ENCODE measurements at places on chromosomes 13 and 19.

GRCh38 chr19:34556488-34556887, 74.9 kb downstream of the WTIP start:
- no peak for DNase-seq

DNA sequence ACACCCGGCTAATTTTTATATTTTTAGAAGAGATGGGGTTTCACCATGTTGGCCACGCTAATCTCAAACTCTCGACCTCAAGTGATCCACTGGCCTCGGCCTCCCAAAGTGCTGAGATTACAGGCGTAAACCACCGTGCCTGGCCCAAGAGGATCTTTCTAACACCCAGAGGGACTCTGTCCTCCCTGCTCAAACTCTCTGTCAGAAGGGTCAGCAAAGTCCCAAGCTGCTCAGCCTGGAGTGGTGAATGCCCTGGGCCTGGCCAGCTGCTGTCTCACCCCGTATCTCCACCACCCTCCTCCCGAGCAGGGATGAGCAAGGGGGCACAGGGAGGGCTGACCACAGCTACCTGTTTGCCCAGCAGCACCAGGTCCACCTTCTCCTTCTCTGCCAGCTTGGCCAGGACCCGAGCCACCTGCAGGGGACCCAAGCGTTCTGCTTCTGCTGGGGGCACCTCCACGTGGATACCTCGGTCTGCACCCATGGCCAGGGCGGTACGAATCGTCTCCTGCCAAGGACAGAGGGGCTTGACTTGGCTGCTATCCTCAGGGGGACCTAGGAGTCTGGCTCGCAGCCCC, 10.9 kb upstream of the VSIG10L start:
- no peak for DNase-seq

GRCh38 chr13:75398072-75398471, 83.9 kb downstream of the TBC1D4 start:
- no peak for DNase-seq

- DNase-seq: no peak
Measured at GRCh38 chr19:15170345-15170744, 30.4 kb downstream of the NOTCH3 start.

- no peak for DNase-seq
Measured at GRCh38 chr13:50805805-50806204, 37.7 kb downstream of the DLEU7 start.

DNA sequence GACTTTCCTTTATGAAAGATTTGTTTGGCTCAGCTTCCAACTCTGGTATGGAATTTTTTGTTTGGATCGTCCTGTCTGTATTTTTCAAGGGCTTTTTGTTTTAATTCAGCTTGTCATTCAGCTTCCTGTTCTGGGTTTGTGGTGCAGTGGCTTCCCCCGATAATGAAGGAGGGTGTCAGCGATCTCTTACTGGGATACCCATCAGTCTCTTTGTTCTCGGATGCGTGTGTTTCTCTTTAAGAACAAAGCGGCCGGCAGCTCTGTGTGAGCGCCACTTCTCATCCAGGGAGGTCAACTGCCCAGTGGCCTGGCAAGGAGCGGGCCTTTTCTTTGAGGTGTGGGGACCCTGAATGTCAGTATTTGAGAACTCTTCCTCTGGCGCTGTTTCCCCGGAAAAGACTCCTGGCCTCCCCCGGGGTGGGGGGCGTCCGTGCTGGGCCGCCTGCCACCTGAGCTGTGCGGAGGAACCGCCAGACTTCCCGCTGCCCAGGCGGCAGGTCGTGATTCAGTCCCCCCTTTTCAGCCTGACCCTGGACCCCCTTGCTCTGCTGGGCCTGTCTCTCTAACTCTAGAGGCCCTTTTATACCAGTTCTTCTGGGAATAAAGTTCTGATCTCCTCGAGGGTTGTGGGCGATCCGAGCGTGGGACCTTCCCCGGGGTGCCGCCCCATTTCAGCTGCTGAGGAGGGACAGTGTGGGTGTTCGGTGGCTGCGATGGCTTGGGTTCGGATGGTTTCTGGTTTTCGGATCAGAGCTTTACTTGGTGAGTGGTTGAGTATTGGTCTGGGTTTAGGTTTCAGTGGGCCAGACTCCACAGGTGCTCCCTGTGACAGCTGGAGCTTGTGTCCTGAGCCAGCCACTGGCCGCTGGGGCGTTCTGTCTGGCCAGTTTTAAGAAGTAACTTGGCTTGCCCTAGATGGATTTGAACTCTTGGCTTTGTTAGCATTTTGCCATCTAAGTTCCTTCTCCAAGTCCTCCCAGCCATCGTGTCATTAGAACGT, 3.4 kb downstream of the SF3A2 start:
- peak; percentile 11 for DNase-seq

GRCh38 chr13:91644806-91645205, 246.4 kb downstream of the GPC5 start:
- DNase-seq: no peak

GRCh38 chr19:38543807-38544568, 73.8 kb downstream of the MAP4K1 start:
- DNase-seq: no peak

- no peak for DNase-seq
Measured at GRCh38 chr13:112614835-112615234, 26.9 kb upstream of the TUBGCP3 start.

GRCh38 chr19:58406818-58407657, 1.4 kb upstream of the ZNF584 start:
- no peak for DNase-seq

DNA sequence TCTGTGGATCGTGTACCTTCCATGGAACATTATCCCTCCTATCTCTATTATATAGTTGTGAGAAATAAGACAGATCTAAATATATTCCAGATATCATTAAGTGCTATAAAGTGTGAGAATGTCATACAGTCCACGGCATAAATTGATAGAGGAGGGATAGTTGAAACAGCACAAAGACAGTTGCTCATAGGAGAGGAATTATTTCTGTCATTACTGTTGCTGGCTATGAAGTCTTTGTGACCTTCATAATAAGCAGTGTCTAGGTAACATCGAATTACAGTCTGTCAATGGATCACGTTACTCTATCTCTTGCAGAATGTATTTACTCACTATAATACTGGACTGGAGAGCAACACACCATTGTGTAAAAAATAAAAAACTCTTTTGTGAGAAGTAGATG, 671.5 kb upstream of the PCDH20 start:
- DNase-seq: no peak

DNA sequence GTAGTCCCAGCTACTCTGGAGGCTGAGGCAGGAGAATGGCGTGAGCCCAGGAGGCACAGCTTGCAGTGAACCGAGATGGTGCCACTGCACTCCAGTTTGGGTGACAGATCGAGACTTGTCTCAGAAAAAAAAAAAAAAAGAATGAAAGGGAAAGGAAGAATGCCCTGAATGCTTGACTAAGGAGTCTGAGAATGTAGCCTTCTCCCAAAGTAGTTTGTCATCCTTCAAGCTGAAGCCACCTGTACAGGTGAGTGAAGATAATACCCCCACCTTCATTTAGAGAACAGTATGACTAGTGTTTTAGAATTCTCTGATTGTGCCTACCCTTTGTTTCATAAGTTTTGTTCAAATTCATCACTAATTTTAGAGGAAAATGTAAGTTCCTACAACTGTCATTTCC, 5.9 kb downstream of the RCBTB1 start:
- no peak for DNase-seq

GRCh38 chr13:81987677-81988357, 1646.9 kb upstream of the SPRY2 start:
- no peak for DNase-seq

DNA sequence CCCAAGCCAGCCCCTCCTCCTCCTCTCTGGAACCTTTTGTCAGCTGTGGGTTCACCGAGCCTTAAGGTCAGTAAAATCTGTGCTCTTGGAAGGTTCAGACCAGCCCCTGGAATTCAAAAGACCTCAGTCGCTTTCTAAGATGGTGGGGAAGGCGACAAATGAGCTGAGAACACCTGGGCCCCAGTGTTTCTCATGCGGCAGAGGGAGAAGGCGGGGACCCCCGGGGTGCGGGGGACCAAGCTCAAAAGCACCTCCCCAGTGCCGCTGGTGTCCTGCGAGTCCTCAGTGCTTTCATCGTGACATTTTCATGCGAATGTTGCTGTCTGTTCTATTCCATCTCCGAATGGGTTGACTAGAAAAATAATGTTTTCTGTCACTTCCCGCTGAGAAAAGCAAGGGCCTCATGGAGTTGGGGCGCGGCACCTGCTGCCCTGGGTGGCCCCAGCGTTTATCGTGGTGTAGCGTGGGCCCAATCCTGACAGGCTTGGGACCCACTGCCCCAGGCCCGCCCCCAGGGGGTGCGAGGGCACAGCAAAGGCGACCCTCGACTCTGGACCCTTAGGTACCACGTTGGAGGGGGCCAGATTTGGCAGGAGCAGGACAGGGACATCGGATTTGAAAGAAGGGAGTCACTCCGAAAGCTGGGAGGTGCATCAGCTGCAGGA, 751 bp upstream of the NTN5 start:
- DNase-seq: no peak

DNA sequence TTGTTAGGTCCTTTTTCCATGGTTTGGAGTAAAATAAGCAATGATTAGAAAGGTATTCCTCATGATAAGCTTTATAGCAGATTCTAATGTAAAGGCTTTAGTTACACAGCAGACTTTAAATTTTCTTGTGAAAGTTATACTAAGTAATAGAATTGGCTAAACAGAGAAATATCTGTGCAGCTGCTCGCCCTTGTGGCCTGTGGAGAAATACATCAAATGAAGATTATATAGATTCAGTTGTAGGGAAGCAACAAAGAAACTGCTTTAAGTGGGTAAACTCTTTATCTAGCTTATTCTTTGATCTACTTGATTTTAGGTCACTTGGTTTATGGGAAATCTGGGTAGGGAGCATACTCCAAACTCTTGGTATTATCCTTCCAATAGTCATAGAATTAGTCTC, 1269.7 kb upstream of the SPRY2 start:
- DNase-seq: no peak

DNA sequence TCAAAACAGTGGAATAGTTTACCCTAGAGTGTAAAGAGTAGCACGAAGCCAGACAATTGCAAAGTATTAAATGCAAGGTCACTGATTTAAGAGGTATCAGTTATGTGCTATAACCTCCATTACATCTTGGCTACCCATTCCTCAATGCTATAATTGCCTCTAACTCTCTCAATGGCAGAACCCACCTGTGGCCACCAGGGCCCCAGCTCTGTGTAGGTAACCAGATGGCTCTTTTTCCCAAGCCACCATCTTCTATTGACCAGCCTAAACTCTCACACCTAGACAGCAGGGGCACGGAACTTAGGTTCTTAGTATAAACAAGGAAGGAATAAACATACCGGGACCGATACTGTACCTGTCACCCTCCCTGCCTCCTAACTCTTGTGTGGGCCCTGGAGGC, 277.6 kb downstream of the PCDH9 start:
- no peak for DNase-seq

DNA sequence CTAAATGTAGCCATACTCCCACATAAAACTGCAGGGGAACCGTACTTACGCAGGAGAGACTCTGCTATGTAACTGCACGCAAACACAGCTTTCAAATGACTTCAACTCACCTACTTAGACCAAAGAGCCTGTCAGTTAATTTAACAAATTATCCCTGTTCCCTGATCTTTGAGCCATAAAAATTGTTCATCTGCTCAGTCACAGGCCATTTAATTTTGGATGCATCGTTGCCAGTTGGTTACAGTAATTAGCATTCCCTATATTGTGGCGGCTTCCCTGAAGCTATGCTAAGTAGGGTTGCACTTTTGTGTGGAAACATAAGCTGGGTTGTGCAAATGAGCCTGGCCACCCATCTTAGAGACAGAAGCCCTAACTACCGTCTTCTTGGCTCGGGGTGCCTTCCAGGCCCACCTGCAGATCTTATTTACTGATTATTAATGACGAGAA, 21.2 kb upstream of the OBI1 start:
- no peak for DNase-seq

DNA sequence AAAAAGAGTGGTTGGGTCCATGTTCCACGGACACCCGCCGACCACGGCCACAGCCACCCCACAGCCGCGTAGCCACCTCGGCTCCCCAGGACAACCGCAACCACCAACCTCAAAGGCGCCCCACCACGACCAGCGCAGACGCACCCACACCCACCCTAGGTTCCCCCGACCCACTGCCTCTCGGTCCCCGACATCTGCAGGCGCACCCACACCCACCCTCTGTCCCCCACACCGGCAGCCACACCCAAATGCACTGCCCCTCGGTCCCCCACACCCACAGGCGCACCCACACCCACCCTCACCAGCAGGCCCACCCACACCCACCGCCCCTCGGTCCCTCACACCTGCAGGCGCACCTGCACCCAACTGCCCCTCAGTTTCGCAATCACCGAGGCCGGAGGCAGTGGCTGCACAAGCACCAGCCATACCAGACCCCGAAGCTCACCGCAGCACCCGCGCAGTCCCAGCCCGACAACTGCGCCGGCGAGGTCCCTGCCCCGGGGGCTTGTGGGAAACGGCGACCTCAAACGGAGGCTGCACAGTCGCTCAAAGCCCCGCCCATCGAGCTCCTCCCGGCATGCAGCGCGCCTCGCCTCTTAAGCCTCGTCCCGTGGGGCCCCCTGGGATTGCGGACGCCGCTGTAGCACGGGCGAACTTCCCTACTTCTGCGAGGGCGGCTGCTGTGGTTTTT, 18.3 kb downstream of the ZNF77 start:
- DNase-seq: no peak

DNA sequence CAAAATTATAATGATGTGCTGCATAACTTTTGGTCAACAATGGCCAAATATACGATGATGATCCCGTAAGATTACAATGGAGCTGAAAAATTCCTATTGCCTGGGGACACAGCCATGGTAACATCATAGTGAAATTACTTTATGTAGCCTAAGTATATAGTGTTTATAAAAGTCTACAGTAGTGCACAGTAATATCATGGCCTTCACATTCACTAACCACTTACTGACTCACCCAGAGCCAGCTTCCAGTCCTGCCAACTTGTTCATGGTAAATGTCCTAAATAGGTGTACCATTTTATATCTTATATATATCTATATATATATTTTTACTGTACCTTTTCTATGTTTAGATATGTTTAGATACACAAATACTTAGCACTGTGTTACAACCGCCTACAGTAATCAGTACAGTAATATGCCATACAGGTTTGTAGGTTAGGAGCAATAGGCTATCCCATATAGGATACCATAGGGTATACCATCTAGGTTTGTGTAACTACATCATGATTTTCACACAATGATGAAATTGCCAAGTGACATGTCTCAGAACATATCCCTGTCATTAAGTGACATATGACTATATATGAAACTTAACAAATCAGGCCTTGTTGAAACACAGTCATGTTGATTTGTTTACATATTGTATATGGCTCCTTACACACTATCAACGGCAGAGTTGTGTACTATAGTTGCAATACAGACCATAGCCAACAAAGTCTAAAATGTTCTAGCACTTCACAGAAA, 23.7 kb downstream of the DIS3 start:
- no peak for DNase-seq

- DNase-seq: no peak
Measured at GRCh38 chr13:77859450-77859849, 59.2 kb downstream of the EDNRB start.

DNA sequence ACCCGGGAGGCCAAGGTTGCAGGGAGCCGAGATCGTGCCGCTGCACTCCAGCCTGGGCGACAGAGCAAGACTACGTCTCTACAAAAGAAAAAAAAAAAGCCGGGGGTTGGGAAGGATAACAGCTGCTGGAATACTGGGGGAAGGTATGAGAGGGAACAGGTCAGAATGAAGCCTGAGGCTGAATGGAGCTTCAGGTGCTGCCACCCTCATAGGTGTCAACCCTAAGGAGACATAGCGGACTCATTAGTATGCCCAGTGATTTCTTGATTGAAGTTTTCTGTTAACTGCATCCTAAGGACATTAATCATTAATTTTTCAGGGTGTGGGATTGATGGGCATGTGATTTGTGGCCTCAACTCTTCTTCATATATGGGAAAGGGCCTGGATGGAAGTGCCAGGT, 6.0 kb downstream of the SMARCA4 start:
- DNase-seq: no peak

Measured in stimulated activated CD4-positive, alpha-beta T cell treated with anti-CD3 and anti-CD28 coated beads, TNF-alpha, amount 100 ng/mL, for 1 hour (primary cell).